Thoracic aorta endothelial cell (primary cell): ENCODE measurements at places on chromosomes 7 and 10. TPM values are rescaled to one million over a fixed set of nuclear protein-coding genes. Genes with fewer than 3 reads are reported as not detected.

CACNB2 gene
- total RNA-seq: 0.07 TPM in 1 of 2 replicates, not detected in the other

ZPBP gene
- total RNA-seq: not detected in 2 replicates

WNT2 gene
- total RNA-seq: not detected in 2 replicates

TMEM178B gene
- total RNA-seq: under 0.01 TPM in 1 of 2 replicates, not detected in the other

C10orf95 gene
- 0.13 and 0.29 TPM in 2 replicates for total RNA-seq

PRKG1 gene
- 2.4 and 7.6 TPM in 2 replicates for total RNA-seq

SYT15 gene
- 0.13 and 0.14 TPM in 2 replicates for total RNA-seq

NUTM2A gene
- total RNA-seq: 0.14 and 0.53 TPM in 2 replicates

TRIP6 gene
- 58.2 and 65.1 TPM in 2 replicates for total RNA-seq

TAS2R3 gene
- total RNA-seq: 1.4 and 1.7 TPM in 2 replicates
